ENCODE measurements at places on chromosomes 12 and 14. TPM values are rescaled to one million over a fixed set of nuclear protein-coding genes. Genes with fewer than 3 reads are reported as not detected.

DNA sequence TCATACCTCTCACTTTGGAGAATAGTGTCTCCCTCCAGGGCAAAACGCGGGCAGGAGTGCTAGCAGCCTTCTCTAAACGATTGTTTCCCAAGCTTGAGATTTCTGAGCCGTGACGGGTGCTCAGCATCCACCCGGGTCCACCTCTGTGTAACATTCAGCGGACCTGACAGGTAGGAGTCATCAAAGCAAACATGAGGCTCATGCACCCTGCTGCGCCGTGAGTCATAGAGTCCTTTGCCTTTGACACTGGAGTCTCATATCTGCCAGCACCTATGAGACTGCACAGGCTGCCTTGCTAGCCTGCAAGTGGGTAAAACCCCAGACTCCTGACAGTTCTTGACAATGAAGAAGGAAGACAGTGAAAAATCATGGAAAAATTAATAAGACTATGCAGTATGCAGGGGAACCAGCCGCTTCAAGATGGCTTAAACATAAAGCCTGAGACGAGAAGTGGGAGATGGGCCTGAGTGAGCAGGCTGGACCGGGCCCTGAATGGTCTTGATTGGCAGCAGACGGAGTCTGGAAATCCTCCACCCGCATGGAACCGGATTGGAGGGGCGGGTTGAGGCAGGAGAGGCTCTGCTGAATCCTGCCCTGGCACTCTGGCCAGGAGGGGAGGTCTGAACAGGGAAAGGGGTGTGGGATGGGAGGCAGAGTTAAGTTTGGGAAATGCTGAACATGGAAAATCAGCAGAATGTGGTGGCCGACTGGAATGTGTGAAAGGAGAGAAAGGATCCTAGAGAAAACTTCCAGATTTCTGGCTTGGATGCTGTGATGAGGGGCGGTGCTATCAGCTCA is 54.2 kb downstream of the LGMN start:
- no peak for DNase-seq

GRCh38 chr12:57863676-57864075 is 17.1 kb upstream of the CTDSP2 start:
- no peak for DNase-seq

GRCh38 chr12:131550121-131550520 is 160.8 kb upstream of the SFSWAP start:
- no peak for DNase-seq

DNA sequence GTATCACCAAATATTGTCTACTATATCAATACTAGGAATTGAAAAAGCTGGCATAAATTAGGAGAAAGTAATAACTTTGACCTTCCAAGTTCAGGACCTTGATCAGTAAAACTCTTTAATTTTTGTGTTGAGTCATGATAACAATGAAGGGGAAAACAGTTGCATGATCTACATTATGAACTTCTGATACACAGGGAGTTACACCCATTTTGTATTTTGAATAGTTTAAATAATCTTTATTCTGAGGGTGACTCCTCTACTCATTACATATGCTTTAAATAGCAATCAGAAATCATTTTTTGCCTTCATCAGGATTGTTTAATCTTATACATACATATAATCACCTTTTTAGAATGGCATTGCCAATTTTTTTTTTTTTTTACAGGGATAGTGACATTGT is 492.5 kb downstream of the NAV3 start:
- no peak for DNase-seq

- no peak for DNase-seq
Observed at GRCh38 chr12:112595410-112595809, 176.7 kb downstream of the PTPN11 start.

GRCh38 chr12:104748356-104748755 is 209.7 kb downstream of the SLC41A2 start:
- no peak for DNase-seq

VWF gene
- not detected for total RNA-seq

KERA gene
- not detected for total RNA-seq

REP15 gene
- not detected for total RNA-seq

Measured in activated CD4-positive, alpha-beta memory T cell treated with anti-CD3 and anti-CD28 coated beads, Interleukin-2, amount 10 ng/mL, durations not matched to agents 7 days and 5 days (primary cell).